ENCODE measurements at places on chromosomes 4 and X.

DNA sequence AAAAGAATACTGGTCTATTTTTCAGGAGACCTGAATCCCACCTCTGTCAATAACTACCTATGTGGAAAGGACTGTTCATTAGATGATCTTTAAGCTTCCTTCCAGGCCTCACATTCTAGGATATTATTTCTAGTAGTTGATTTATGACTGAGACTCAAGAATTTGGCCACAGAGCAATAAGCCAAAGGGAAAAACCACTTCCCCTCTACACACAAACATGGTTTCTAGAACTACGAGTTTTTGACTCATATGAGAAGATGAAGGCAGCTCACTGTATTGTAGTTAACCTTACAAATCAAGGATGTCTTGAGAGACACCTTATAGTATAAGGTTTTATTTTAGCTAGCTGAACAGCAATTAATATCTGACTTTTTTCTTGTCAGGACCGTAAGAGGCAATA is 36.9 kb upstream of the GDPD2 start:
- DNase-seq, result no peak

DNA sequence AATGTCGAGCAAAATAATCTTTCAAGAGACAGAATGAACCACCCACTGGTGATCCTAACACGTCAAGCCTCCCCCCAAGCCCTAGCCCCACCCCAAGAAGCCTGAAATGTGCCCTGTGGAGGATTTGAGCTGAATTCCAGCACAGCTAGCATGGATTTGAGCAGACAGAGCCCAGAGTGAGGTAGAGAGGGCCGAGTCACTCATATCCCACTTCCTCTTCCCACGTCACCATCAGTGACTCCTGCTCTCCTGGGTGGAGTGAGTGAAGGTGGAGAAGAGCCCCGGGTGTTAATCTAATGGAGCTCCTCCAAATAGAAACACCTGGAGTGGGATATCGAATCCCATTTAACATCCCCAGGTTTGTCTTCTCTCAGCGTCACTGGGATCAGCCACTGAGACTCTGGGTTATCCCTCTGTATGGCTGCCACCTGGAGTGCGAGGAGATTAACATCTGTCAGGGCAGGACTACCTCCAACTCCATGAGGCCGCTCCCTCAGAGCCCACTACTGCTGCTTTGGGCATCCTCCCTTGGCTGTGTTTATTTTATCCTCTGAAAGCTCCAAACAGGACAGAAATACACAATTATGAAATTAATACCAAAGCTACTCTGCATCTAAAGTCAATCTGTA is 136.6 kb downstream of the NWD2 start:
- DNase-seq, result no peak

DNA sequence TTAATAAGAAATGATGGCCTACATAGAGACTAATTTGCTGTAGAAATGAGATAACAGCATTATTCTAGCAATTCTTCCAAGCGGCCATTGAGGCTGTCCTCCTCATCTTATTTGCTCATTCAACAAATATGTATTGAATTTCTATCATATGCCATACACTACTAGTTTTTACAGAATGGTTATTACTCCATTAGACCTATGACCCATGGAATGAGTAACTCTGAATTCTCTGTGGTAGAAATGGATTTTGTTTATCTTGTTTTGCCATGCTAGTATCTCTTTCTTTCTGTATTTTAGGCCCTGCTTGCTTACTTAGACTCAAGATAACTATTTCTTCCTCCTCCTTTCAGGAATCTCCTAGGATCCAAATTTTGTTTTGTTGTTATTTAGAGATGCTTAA is 103.5 kb downstream of the RPA4 start:
- DNase-seq, result no peak

DNA sequence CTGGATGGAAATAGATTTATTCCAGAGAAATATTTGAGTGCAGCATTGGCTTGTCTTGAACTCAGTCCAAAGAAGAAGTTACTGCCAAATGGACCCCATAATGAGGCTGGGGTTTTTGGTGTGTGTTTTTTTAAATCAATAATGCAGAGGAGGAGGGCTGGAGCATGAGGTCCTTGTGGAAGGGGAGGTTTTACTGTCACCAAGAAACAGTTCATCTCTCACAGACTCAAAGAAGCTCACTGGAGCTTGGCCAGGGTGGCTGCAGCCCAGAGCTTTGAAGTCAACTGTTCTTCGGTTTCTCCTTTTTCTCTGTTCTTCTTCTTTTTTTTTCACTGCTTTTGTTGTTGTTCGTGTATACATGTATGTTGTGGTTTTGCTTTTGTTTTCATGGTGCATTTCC is 377.7 kb downstream of the FBXW7 start:
- no peak for DNase-seq

All from Kasumi-1 (cell line).